ENCODE measurements at places on chromosomes 16 and 17.

DNA sequence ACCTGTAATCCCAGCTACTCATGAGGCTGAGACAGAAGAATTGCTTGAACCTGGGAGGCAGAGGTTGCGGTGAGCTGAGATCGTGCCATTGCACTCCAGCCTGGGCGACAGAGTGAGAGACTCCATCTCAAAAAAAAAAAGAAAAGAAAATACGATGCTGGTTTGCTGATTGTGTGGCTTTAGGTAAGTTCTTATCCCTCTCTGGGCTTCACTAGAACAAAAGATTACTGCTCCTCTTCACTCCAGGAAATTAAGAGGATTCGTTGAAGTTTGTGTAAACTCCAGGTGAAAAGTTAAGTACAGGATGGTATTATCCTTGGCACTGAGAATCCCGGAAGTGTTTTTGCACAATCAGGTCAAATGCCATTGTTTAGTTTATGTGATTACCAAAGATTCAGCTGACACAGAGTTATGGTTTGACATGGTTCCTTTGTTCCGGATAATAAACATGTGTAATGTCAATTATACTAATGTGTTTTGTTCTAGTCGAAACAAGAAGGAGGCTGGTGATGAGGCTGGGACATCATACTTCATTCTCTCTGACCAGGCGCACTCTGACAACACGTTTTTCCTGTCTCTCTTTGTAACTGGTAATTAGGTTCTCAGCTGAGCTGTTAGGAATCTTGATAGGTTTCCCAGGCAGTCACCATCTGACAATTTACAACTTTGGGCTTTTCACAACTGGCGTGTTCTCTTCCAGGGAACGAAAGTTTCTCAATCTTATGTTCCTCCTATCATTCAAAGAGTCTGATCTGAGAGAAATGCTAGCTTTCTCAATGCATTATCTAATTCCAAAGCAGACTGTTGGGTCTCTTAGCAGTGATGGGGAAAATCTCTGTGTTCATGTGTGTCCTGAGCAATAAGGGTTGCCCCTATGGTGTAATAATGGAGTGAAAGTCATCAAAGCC lies 10.8 kb upstream of the TAOK1 start:
- DNase-seq = no peak

DNA sequence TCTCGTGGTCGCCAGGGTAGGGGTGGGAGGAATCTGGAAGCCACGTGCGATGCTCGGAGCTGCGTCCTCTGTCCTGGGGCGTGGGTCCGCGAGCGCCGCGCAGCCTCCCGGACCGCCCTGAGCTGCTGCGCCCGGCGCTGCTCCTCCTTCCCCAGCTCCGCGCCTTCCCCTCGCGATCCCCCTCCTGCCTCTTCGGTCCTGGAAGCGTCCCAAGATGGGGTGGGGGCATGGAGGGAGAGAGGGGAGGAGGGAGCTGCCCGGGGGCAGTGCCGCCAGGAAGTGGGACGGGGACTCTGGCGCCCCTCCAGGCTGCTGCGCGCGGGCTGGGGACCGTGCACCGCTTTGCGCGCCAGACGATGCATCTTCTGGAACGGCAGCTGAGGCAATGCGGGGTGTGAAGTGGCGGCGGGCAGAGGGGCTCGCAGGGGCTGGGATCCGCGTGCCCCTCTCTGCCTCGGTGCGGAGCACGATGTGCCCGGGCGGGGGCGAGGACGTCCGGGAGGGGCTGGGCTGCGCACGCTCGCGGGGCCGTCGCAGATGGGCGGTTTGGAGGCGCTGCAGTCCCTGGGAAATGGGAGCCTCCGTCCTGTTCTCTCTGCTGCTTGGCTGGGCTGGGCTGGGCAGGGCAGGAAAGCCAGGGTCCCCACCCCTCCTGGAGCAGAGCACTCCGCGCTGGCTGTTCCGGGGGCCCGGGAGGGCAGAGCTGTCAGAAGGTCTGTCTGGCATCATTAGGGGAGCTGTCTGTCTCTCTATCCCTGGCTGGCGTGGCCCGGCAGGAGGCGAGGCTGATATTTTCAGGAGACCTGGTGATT lies 388.0 kb downstream of the SEC14L1 start:
- no peak for DNase-seq

GRCh38 chr16:85519540-85520231 lies 93.4 kb upstream of the GSE1 start:
- no peak for DNase-seq

- no peak for DNase-seq
Measured at GRCh38 chr17:17902376-17902775, 65.6 kb upstream of the SREBF1 start.

DNA sequence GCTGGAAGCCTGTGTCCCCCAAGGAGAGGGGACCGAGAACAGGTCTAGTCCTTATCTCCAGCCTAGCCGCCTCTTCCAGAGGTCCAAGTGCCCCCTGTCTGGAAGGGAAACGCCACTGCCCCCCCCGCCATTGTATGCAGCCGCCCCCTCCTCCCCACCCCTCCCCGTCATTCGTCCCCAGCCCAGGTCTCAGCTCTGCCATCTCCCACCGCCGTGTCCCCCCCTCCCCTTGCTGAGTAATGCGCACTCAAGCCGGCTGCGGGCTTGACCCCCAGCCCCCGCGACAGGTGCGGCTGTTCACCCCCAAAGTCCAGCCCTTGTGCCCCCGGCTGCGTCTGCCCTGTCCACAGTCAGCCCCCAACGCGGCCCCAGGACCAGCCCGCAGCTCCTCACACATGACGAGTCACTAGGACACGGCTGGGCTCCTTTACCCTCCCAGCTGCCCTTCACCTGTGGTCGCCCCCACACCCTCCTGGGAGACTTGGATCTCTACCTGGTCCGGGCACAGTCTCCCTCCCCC lies 622 bp downstream of the GPRC5B start:
- no peak for DNase-seq

GRCh38 chr17:73311428-73311780 lies 397 bp downstream of the CDC42EP4 start:
- DNase-seq = no peak
